EH (cell line): ENCODE measurements at places on chromosomes 6 and 20.
A peak's percentile ranks its signal among the peaks of the same experiment; 100 is the strongest.

GRCh38 chr6:87606199-87606598, 16.3 kb downstream of the ORC3 start:
- no peak for DNase-seq

GRCh38 chr20:24773751-24774201, 175.3 kb upstream of the CST7 start:
- peak; percentile 80 for DNase-seq

- DNase-seq: peak; percentile 92
Measured at GRCh38 chr20:13995086-13995665, at the start of gene MACROD2. Gene MACROD2, plus strand, starts transcription at chr20:13995516.

DNA sequence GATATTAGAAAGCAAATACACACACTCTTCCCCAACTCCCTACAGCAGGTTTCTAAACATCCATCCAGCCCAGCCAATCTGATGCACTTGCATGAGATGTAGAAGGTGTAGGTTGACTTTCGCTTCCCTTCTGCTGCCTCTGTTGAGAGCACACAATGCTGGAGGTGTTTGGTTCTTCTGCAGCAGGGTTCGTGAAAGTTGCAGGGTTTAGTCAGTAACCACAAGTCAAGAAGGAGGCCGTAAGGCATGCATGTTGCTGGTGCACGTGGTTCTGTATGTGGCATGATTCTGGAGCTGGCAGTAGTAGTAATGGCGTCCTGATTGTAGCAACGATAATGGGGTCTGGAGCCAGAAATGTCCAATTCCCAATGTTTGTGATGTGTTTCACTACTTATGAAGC, 53.0 kb downstream of the DEK start:
- DNase-seq: no peak

DNA sequence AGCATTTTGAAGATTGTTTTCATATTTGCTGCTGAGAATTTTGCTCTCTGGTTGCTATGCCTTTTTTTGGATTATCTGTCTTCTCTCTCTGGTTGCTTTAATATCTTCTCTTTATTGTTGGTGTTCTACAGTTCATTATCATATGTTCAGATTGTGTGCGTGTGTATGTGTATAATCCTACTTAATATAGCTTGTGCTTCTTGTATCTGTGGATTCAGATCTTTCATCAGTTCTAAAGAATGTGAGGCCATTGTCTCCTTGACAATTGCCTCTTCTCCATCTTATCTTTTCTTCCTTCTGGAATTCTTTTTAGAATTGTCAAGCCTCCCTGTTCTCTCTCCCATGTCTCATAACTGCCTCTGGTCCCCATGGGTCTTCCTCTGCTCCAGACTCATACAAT, 195.4 kb downstream of the CDC5L start:
- no peak for DNase-seq
